Skin of body (tissue), 3 donors: ENCODE measurements at places on chromosomes 11 and 22. TPM values are rescaled to one million over a fixed set of nuclear protein-coding genes. Genes with fewer than 3 reads are reported as not detected.

DNA sequence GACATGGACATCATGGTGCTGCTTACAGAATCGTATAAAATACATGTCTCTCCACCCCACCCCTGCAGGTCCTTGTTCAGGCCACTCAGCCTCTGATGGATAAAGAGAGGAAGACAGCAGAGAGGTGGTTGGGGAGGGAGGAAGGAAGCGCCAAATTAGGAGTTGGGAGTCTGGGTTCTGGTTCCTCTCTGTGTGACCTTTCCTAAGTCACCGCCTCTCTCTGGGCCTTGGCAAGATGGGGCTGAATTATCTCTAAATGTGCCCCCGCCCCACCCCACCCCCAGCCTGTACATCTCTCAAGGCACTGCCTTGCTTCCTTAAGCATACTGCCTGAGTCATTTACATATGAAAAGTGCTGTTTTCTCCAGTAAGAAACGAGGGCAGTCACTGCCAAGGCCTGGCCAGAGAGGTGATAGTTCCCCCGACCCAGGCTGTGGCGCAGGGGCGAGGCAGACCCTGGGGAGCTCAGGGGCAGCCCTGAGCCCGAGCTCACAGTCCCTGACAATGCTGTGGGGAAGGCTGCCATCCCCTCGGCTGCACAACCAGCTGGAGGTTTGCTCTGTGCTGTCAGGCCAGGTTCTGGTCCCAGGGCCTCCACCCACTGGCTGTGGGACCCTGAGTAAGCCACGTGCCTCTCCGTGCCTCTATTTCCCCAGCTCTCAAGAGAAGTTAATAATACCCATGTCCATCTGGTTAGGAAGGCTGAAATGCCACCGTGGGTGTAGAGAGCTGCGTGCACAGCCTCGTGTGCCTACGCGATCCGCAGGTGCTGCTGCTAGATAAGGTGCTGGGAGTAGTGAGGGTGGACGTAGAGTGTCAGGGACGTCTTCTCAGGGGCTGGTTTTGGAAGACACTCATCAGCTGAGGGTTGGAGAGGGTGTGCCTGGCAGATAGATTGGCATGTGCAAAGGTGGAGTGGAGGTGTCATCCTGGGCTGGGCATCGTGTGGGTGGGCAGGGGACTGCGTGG lies 55.3 kb downstream of the CACNA1I start:
- no peak for DNase-seq

- DNase-seq = no peak
Observed at GRCh38 chr11:95121698-95122097, 32.1 kb downstream of the ENDOD1 start.

GRCh38 chr11:102202972-102203371 lies 92.7 kb downstream of the YAP1 start:
- DNase-seq = no peak

DNA sequence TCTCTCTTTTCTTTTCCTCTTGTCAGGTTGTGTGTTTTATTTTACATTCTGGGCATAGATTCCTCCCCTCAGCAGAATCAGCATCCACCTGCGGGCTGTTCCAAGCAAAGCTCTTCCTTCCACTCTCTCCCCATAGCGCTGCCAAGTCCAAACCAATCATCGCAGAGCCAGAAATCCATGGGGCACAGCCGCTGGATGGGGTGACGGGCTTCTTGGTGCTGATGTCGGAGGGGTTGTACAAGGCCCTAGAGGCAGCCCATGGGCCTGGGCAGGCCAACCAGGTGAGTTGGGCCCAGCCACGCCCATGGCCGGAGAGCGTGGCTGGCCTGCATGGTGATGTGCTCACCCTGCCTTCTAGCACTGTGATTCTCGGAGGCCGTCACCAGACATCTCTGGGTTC lies 22.1 kb downstream of the TAB1 start:
- no peak for DNase-seq

DNA sequence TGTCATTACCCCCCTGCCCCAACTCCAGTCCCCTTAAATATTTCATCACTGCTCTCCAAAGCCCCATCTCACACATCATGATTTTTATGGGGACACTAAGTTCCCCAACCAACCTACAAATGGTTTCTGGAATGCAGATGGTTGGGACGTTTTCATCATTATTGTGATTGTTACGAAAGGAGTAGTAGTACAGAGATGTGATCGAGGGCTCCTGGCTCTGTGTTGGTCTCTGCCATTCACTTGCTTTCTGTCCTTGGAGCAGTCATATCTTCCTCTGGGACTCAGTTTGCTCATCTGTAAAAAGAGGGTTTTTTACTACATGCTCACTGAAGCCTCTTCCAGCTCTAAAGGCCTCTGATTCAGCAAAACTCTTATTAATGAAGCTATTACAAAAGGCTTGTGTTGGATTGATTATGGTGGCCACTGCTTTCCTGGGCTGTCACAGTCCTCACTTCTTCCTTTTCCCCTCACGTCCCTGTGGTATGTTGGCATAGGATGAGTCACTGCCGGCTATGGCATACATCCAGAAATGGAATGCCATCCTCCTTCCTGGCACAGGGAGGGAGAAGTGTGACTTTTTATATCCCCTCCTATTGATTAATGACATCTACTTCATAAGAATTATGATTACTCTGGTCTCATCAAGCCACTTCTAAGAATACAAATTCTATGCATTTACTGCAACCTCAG lies 593.7 kb downstream of the METTL15 start:
- DNase-seq = no peak

DNA sequence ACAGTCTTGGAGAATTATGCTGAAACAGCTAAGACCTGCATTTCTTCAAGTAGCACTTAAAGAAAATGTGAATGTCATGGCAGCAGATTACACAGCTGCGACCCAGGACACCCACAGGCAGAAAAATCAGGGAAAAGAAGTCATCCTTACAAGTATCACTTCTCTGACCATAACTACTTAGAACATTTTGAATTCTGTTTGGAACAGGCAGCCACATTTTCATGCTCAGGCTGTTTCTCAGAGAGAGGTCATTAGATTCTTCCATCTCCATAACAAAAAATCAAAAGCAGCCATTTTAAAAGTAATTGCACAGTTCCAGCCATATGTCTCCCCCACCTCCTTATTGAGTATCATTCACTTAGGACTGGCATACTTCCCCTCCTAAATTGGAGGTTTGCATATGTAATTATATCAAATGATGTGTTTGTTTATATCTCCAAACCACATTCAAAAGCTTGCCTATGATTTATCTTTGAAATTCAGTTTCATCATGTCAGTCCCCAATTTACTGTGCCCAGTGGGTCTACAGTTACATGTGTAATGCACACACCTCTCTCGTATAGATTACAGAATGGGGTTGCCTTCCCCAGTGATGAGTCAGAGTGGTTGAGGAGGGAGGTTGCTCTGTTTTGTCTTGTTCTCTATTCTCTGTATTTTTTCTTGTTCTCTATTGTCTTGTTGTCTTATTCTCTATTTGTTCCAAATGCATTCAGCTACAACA lies 276.5 kb upstream of the MTNR1B start:
- DNase-seq = no peak

DNA sequence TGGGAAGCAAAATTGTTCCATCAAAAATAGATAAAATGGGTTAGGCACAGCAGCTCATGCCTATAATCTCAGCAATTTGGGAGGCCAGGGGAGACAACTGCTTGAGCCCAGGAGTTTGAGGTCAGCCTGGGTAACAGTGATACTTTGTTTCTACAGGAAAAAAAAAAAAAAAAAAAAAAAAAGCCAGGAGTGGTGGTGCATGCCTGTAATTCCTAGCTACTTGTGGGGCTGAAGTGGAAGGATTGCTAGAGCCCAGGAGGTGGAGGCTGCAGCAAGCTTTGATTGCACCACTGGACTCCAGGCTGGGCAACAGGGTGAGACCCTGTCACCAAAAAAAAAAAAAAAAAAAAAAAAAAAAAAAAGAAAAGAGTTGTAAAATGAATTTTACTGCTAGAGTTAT lies 49.6 kb downstream of the KIF18A start:
- DNase-seq = no peak

DNA sequence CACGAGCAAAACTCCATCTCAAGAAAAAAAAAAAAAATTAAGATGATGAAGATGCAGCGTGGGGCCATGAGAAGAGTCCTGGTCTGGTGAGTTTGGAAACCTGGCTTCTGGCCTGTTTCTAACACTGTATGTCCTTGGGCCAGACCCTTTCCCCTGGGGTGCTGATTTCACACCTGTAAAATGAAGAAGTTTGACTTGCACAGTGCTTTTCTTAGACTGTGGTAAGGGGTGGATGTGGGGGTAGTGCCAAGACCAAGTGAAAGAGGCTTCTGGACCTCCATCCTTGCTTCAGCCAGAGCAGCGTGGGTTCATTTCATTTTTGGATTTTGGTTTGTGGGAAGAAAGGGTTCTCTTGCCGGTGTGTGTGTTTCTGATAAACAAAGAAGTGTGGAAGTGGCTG lies 42.1 kb downstream of the PTPRJ start:
- no peak for DNase-seq

- DNase-seq = no peak
Observed at GRCh38 chr11:115527534-115528125, 23.4 kb upstream of the CADM1 start.

DNA sequence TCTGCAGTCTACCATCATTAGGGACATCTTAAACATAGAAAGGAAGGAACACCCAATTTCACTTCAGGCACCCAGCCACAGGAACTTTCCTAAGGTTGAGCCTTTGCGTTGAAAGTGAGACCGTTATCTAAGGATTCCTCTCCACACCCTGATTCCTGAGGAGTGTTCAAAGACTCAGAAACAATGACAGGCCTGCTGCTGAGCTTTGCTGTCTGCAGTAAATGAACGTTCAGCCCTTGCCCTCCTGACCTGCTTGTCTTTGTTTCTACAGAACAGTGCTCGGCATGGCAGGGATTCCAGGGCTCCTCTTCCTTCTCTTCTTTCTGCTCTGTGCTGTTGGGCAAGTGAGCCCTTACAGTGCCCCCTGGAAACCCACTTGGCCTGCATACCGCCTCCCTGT lies 7.0 kb downstream of the PRSS23 start:
- DNase-seq = no peak

DNA sequence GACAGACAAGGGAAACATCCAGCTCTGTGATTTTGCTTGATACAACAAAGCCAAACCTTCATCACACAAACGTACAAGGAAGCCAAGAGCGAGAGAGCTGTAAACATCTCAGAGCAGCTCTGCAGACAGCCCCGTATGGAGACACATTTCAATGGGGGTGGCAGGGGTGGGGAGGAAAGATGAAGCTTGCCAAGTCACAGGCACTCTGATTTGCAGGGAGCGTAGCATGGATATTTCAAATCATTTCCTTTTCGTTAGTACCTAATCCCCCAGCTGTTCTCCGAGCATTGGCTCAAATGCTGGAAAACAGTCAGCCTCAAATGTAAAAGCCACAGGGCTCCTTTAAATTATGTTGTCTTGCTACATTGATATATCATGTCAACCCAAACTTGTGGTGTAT lies 458.9 kb upstream of the CADM1 start:
- peak; percentile 54 for DNase-seq

DNA sequence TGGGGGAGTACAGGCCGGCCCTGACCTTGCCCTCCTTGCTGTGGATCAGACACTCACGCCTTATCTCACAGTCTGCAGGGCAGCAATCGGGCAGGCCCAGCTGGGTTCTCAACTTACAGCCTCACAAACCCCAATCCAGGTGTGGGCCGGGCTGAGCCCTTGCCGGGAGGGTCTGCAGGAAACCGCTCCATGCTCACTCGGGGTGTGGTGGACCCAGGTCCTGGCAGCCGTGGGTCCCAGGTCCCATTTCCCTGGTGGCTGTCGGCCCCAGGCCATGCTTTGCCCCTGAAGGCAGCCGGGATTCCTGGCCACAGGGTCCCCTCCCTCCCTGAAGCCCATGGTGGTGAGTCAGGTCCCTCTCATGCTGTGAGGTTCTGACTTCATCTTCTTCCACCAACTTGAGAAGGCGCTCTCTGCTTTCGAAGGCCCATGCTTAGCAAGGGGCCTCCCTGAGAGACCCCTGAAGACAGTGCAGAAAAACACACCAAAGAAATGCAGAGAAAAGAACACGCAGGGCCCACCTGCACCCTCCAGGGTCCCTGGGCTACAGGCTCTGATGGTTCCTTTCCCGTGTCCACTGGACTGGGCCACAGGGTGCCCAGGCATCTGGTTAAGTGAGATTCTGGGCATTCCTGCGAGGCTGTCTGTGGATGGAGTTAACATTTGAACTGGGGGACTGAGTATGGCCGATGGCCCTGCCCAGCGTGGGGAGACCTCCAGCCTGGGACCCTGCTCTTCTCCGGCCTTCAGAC lies 588.2 kb downstream of the BRD1 start:
- no peak for DNase-seq

- no peak for DNase-seq
Observed at GRCh38 chr22:16774911-16775500, 50.2 kb downstream of the XKR3 start.

DNA sequence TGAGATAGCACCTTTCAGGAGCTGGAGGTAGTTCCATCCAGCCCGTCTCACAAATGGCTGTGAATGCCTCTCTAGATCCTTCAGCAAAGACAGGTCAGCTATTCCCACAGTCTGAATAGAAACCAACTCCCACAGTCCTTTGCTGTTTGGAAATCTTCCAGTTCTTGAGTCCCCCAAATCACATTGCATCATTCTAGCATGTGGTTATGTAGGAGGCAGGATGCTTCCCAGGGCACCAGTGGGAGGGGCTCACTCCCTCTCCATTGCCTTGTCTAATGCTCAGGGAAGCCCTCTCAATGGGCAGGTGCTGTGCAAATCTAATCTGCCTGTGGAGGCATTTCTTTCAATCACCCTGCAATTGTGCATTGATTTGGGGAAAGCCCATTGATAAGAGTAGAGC lies 14.6 kb downstream of the NAV2 start:
- DNase-seq = no peak

GRCh38 chr22:49469896-49470740 lies 357.6 kb downstream of the BRD1 start:
- DNase-seq = no peak

GRCh38 chr11:12942157-12942556 lies 67.0 kb upstream of the RASSF10 start:
- DNase-seq = no peak

DNA sequence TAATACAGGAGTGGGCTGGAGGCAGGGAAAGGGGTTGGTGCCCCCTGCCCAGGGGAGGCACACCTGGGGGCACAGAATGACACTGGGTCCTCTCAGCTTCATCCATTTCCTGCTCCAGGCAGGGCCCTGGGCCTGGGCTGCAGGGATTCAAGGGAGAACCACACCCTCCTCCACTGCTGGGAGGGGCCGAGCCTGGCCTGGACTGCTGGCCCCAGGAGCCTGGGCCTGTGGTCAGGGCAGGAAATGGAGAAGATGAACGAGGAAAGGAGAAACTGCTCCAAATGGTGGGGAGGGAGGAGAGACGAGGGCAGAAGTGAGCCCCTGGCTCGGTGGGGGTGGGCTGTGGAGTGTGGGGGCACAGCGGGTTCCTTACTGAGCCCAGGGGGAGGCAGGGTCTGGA lies 38.1 kb upstream of the KCNQ1OT1 start:
- DNase-seq = no peak

DNA sequence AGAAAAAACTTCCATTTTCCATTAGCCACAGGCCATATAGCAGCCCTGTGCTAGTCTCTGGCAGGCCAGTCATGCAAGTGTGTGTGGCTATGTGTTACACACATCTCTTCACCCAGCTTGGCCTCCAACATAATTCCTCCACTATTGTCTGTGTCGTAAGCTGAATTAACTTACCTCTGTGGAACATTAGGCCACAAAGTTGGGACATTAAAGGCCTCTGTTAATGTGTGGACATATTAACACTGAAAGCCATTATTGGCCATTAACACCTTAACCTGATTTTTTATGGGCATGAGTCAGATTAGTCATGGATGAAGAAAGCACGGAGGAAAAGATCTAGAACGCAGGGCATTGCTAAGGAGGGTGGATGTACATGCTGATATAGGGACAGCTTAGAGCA lies 100.1 kb downstream of the DBX1 start:
- no peak for DNase-seq

MAPK8IP1 gene
- total RNA-seq = 3.7 TPM

DDX25 gene
- total RNA-seq = 0.20 TPM

OR52K2 gene
- not detected for total RNA-seq

CD3E gene
- total RNA-seq = 0.30 TPM

TREH gene
- total RNA-seq = not detected
